ENCODE measurements at places on chromosomes 2 and 18.

DNA sequence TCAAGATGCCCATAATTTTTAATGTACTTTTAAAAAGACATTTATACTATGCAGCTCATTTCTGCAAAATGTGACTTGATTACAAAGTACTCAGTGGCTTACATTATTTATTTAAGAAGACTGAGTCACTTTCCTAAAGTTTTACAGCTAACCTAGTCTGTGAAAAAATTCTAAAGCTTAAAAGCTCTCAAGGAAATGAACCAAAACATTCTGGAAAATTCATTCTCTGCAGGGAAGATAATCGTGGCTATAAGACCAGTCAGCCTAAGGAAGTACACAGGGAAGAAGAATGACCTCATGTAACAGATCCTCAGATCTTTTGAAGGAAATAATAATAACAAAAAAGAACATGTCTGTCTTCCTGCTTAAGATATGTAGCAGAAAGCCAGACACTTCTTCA is 232.1 kb upstream of the STK17B start:
- DNase-seq: no peak

DNA sequence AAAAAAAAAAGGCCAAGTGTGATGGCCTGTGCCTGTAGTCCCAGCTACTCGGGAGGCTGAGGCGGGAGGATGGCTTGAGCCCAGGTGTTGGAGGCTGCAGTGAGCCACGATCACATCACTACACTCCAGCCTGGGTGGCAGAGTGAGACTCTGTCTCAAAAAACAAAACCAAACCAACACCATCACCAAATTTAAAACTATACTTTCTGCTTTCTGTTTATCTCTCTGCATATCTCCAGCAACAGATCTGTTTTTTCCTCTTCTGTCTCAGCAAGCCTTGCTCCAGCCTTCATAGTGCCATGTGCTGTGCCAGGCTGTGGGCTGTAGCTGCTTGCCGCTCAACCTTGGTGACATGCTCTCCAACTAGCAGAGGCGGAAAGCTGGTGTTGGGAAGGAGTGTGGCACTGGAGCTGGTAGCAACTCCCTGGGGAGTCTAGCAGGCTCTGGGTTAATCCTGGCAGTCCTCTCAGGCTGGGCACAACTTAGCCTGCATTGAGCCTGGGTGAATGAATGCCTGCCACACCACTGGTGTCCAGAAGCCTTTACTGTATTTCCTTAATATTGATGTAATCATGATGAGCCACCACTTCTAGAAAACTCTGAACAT is 204.1 kb downstream of the LDLRAD4 start:
- no peak for DNase-seq

- DNase-seq: no peak
Observed at GRCh38 chr18:62939926-62940325, 224.6 kb downstream of the PHLPP1 start.

DNA sequence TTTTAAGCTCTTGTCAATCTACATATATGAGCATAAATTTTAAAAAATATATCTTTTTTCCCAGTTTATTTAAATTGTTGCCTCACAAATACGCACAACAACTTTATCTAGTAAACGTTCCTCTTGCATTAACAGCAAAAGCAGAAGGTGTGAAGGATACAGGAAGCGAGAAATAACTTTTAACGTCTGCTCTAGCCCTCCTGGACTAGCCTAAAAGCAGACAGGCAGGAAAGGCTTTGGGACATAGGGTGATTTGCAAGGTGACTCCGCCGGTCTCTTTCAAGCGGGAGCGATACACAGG is 434 bp upstream of the DUSP19 start:
- no peak for DNase-seq

- no peak for DNase-seq
Observed at GRCh38 chr18:3452750-3453539, 3.0 kb downstream of the TGIF1 start.

DNA sequence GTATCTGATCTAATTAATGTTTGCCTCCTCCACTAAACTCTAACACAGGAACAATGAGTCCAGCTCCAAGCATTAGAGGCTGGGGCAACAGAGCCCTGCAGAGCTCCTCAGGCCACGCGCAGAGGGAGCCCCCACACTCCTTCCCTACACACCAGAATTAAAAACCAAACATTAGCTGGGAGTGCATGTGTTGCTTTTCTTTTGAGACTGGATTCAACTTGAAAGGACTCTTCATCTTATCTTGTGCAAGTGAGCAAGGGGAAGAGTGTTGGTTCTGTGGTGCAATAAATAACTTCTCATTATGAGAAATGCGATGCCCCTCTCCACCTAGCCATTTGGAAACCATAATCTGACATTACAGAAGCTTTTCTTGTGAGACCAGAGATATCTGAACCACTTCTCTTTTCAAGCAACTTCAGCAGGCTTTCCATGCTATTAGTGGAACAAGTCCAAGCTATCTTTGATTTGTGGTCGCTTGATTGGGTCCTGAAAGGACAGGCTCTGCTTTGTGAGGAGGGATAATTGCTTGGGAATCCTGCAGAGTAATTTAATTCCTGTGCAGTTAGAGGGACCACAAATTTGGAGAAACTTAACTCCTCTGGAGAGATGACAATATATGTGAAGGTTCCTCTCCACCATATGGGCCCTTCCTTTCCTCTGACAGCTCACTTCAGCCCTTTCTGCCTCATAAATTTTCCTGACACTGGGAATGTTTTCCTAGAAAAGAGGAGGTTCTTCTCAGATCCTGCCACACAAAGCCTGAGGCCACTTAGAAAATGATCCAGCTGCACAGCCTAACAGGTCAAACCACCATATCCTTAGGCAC is 112.5 kb downstream of the ATL2 start:
- no peak for DNase-seq

- no peak for DNase-seq
Observed at GRCh38 chr2:159089543-159089942, 121.1 kb downstream of the TANC1 start.

DNA sequence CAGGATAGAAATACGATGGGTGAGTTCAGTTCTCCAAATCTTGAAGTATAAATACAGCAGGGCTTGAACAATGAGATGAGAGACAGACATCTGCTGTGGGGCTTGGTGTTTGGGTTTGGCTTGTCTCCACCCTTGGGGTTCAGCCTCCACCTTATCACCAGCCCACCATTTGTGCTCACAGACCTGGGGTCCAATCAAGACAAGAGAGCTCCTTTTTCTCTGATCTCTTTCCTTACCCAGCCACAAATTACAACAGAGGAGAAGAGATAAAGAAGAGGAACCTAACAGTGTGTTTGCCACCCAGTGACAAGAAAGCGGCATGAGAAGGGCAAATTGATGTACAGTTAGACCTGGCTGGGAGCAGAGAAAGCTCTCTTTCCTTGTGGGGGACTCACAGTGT is 204.5 kb upstream of the CXCR4 start:
- DNase-seq: no peak

DNA sequence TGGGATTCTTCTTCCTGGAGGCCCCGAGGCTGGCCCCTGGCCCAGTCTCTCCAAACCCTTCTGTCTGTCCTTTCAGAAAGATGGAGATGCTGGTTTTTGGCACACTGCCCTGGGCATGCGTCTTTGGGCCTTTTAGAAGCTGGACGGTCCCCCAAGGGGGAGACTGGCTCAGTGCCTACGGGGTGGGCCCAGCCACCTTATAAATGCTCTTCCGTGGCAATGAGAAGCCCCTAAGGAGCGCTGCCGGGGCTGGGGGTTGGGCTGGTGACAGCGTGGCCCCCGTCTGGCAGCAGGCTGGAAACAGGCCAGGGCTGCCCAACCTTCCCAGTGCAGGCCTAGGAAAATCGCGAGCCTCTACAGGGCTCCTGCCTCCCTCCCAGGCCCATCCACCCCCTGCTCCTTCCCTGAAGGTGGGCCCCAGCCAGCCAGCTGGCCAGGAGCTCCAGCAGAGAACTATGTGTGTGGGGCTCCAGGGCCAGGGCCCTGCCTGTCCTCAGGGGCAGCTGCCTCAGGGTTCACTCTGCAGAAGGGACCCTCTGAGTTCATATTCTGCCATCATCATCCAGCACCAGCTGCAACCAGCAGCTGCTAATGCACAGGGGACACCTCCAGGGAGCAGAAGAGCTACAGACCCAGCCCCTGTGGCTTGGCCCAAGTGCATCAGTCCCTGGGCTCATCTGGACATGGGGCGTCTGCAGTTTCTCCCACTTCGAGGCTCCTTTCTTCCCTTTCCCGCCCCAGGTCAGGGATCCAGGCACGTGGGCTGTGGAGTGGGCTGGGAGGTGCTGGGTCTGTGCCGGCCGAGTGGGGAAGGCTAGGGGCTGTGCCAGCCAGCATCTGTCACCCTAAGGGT is 107.6 kb upstream of the OTOS start:
- DNase-seq: no peak

- no peak for DNase-seq
Observed at GRCh38 chr2:54206596-54206995, 49.4 kb downstream of the TSPYL6 start.

DNA sequence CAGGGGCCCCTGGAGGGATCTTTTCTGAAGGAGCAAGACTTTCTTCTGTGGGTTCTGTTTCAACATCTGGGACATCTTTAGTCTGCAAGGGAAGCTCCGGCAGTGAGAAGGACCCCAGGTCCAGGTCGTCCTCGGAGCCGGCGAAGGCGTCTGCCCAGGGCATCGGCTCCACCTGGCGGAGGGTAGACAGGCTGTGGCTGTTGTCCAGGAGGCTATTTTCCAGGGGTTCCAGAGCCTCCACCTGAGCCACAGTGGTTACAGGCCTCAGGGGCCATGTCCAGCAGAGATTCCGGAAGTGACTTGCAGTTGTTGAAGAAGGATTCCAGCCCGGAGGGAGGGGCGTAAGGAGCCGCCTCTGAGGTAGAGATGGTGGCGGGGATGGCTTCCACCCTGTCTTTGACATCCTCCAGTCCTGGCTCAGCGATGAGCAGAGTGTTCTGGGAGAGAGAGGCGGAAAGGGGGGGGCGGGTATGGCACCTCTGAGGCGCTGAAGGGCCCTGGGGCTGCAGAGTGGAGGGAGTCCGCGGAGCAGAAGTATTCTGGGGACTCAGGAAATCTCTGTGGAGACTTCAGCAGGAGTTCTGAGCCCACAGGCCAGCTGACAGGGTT is 891.3 kb upstream of the LRRTM1 start:
- DNase-seq: no peak

DNA sequence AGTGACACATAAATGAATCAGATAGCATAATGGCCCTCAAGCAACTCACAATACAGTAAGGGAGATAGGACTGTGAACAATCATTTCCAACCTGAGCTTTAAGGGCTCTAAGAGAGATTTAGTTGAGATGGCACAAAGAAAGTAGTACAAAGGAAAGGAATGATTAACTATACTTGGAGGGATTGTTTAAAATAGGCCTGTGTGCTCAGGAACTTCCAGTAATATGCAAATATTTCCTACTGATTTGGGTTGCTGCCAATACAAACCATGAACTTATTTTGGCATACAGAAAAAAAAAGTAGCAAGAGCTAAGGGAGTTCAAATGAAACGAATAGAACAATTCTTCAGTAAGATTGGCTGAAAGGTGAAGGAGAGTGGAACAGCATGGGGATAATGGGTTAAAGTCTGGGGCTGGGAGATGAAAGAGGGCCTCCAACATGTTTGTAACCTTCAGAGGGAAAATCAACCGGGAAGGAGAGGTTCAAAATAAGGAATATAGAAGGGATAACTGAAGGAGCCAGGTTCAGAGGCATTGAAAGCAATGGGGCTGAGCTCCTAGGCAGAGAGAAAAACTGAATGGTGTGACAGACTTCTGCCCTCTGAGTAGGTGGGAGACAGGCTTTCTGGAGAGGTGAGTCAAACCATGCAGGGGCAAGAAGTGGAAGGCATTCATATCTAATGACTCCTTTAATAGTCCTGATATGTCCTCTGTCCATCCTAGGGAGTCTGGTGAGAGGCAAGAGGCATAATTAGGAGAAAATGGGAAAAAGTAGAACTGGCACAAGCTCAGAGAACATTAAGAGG is 83.5 kb downstream of the DNAH7 start:
- DNase-seq: no peak
